Esophagus muscularis mucosa (tissue), 4 donors: ENCODE measurements at places on chromosomes 5 and 9. TPM values are rescaled to one million over a fixed set of nuclear protein-coding genes. Genes with fewer than 3 reads are reported as not detected.
A peak's percentile ranks its signal among the peaks of the same experiment; 100 is the strongest.

Gene PCDHGA9
- total RNA-seq, result 4.1 TPM

DNA sequence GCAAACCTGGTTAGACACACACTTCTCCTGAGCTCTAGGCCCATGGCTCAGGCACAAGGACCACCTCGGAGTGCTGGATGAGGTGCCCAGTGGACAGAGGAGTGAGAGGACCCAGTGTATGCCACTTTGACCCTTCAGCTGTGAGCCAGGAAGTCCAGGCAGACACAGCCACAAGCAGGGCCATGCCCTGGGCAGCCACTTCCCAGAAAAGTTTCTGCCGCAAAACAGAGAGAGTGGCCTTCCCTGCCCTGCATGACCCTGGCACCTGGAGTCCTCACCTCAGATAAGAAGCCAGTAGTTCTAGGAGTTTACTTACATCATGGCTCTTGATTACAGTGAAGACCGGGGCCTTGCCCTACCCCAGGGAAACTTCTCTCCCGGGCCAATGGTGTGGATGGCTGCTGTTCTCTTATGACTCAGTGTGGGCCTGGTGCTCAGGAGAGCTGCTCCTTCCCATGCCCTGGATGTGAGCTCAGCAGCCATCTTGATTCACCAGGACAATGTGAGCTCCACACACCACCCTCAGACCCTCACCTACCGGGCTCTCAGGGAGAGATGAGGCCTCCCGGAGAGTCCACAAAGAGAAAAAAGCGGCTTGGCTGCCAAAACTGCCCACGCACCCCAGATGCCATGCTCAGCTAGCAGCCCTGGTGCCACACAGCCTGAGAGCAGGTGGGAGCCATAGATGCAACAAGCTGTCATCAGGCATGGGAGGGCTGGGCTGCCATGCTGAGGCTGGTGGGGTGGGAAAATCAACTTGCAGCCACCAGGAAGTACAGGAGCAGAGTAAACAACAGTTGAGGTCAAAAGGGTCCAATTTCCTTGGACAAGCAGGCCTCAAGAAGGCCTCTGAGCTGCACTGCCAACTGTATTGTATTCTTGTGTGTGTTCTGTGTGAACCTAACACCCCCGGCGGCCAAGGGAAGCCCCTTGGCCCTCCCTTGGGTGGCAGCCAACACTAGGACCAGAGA lies 11.7 kb upstream of the IRF1 start:
- no peak overlapping the region for H3K4me3 ChIP-seq
- DNase-seq, result peak; percentile 79
- H3K27ac ChIP-seq, result peak overlapping the region; percentile 97
- no peaks in the 10 kb centered on the region for H3K36me3 ChIP-seq
- H3K4me1 ChIP-seq, result peaks cover 54% of the 10 kb centered on the region

Gene ABO
- total RNA-seq, result 1.5 TPM

DNA sequence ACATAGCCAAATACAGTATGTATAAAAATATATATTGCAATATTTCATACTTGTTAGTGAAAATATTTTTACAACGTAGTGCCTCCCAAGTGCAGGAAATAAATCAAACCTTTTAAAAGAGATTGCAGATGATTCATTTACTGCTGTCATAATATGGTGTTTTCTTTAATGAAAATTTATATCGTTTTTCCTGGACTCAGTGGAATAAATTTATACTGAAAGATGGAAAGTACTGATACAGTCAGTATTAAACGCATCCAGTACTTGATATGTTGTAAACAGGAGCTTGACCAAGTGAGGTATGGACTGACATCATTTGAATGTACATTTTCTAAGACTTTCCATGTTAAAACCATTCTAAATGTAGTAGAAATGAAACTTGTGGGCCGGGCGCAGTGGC lies 143.4 kb upstream of the ZNF608 start:
- H3K27me3 ChIP-seq, result no peaks in the 10 kb centered on the region
- H3K4me1 ChIP-seq, result peaks cover 16% of the 10 kb centered on the region
- H3K27ac ChIP-seq, result no peak overlapping the region

Gene BHMT
- total RNA-seq, result 0.83 TPM

Gene NR5A1
- total RNA-seq, result 0.17 TPM

- no peak for DNase-seq
- no peaks in the 10 kb centered on the region for H3K36me3 ChIP-seq
- no peaks in the 10 kb centered on the region for H3K27me3 ChIP-seq
- H3K27ac ChIP-seq, result no peak overlapping the region
Measured at GRCh38 chr5:124395926-124396325, 350.5 kb downstream of the ZNF608 start.

DNA sequence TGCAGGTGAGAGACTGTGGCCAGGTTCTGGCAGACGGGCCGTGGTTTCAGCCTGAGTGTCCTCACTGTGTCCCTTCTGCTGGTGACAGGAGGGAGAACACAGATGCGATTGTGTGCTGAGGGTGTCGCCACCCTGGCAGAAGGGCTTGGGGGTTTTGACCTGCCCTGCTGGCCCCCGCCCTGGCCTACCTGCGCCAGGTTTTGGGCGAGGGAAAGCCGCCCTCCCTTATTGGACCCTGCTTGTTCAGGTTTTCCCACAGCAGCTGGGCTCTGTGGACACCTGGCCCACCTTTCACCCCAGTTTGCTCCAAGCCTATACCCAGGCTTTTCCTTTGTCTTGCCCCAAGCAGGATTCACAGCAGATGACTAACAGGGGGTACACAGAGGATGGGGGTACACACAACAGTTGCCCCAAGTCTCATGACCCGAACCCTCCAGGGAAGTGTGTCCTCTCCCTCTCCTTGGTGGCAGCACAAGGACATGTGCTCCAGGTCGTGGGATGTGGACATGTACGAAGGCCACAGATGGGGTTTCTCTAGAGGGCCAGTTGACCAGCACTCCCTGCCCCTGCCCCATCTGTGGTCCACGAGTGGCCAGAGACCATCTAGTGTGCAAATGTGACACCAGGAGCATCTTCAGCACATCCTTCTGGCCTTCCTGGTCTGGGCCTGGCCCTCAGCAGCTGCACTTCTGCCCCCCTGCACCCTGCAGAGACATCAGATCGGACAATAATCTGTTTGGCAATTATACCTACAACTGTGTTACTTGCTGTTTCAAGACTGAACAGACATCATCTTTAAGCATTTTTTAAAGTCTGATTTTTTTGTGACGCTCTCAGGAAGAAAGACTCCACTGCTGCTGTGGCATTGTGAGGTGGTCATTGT lies 265.8 kb upstream of the IRX4 start:
- DNase-seq, result no peak
- H3K36me3 ChIP-seq, result no peaks in the 10 kb centered on the region
- H3K27me3 ChIP-seq, result no peaks in the 10 kb centered on the region
- H3K27ac ChIP-seq, result no peak overlapping the region
- no peaks in the 10 kb centered on the region for H3K4me1 ChIP-seq
- H3K4me3 ChIP-seq, result no peak overlapping the region

DNA sequence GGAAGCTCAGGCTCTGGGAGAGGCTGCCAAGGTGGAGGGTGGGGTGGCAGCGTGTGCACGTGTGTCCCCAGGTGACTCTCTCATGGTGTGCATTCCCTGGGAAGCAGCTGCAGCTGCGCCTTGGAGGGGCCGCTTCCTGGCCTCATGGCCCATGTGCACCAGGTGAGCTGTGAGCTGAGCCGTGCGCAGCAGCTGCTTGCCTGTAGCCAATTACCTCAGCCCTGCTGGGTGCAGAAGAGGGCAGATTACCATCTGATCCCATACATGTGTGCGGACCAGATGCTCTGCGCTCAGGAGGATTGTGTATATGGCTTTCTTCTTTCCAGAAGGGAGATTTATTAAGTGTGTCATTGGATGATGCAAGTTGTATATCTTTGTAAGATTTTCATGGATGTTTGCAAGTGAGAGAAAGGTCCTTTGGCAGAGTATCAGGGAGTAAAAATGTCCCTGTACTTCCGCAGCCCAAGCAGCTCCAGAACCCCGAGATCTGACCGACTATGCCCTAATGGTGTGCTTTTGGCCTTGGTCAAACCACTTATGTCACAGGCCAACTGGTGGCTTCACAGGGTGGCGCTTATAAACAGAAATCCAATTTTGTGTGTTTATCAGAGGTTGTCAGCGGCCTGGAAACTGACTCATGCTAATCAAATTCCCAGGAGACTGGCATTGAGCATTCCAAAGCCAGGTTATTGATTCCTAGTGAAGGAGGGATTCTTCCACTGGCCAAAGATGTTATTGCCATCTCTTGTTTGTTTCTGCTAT lies 229.3 kb downstream of the GOLPH3 start:
- H3K4me1 ChIP-seq, result no peaks in the 10 kb centered on the region
- H3K27ac ChIP-seq, result no peak overlapping the region
- no peak overlapping the region for H3K4me3 ChIP-seq
- H3K36me3 ChIP-seq, result no peaks in the 10 kb centered on the region
- no peaks in the 10 kb centered on the region for H3K27me3 ChIP-seq
- DNase-seq, result no peak

GRCh38 chr9:26034786-26035185 lies 356.5 kb upstream of the TUSC1 start:
- no peak overlapping the region for H3K27ac ChIP-seq
- DNase-seq, result no peak
- no peaks in the 10 kb centered on the region for H3K27me3 ChIP-seq
- H3K4me3 ChIP-seq, result no peak overlapping the region

DNA sequence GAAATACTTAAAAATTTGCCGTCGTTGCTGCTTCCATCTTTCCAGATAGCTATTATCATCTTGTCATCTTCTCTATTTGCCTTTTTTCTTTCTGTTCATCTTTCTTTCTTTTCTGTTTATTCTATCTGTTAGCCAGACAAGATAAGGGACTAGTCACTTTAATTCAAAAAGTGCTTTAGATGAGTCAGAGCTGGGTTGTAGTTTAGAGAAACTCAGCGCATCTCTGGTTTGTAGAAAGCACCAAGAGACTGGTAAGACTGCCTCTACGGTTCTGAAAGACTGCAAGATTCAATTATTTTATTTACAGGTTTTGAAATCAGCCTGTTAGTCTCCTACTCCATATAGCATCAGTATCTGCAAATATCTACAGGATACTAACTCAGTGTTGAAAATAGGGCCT lies 562.8 kb upstream of the RIOK2 start:
- no peak overlapping the region for H3K4me3 ChIP-seq
- DNase-seq, result no peak
- no peak overlapping the region for H3K27ac ChIP-seq
- no peaks in the 10 kb centered on the region for H3K36me3 ChIP-seq

Gene DMRT3
- total RNA-seq, result not detected

- no peaks in the 10 kb centered on the region for H3K4me1 ChIP-seq
- H3K4me3 ChIP-seq, result no peak overlapping the region
Measured at GRCh38 chr5:37133939-37134338, 115.2 kb downstream of the CPLANE1 start.

DNA sequence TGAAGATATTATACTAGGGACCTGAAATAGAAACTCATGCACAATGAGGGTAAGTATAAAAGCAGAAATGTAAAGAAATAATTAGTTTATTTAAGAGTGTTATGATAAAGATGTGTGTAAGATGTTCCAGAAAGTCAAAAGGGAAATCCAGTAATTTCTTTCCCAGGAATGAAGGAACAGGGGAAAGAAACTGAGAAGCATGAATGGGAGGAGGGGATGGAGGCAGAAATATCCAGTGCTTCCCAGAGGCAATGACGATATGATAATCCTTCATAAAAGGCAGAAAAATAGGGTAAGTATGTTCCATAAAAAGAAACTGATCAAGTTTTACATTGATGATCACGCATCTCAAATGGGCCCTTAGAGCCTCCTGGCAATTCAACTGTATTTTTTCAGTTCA lies 120.7 kb upstream of the LPAR1 start:
- H3K27ac ChIP-seq, result no peak overlapping the region
- no peaks in the 10 kb centered on the region for H3K27me3 ChIP-seq
- no peak for DNase-seq
- no peak overlapping the region for H3K4me3 ChIP-seq
- H3K36me3 ChIP-seq, result no peaks in the 10 kb centered on the region

Gene CDC20B
- not detected for total RNA-seq

Gene GPR151
- not detected for total RNA-seq

Gene TMEM215
- total RNA-seq, result 0.06 TPM

- H3K27me3 ChIP-seq, result no peaks in the 10 kb centered on the region
- no peak for DNase-seq
- H3K27ac ChIP-seq, result peak overlapping the region; percentile 88
- H3K4me3 ChIP-seq, result no peak overlapping the region
- H3K36me3 ChIP-seq, result no peaks in the 10 kb centered on the region
- H3K4me1 ChIP-seq, result peaks cover 27% of the 10 kb centered on the region
Measured at GRCh38 chr5:32222723-32223470, 48.8 kb upstream of the GOLPH3 start.

GRCh38 chr5:16539169-16539666 lies 73.6 kb upstream of the ZNF622 start:
- no peaks in the 10 kb centered on the region for H3K36me3 ChIP-seq
- DNase-seq, result peak; percentile 94
- peaks cover 47% of the 10 kb centered on the region for H3K4me1 ChIP-seq
- H3K27ac ChIP-seq, result peak overlapping the region; percentile 74

Gene IFNA21
- not detected for total RNA-seq

GRCh38 chr5:142726188-142726731 lies 40.4 kb upstream of the FGF1 start:
- no peaks in the 10 kb centered on the region for H3K36me3 ChIP-seq
- H3K4me1 ChIP-seq, result no peaks in the 10 kb centered on the region
- H3K27me3 ChIP-seq, result no peaks in the 10 kb centered on the region
- no peak for DNase-seq
- no peak overlapping the region for H3K4me3 ChIP-seq

GRCh38 chr5:26649000-26649399 lies 389.4 kb downstream of the CDH9 start:
- no peak for DNase-seq
- no peak overlapping the region for H3K4me3 ChIP-seq
- H3K27me3 ChIP-seq, result no peaks in the 10 kb centered on the region
- no peaks in the 10 kb centered on the region for H3K36me3 ChIP-seq
- no peaks in the 10 kb centered on the region for H3K4me1 ChIP-seq
- no peak overlapping the region for H3K27ac ChIP-seq

Gene HRH2
- total RNA-seq, result 1.9 TPM

Gene ACTBL2
- total RNA-seq, result not detected

DNA sequence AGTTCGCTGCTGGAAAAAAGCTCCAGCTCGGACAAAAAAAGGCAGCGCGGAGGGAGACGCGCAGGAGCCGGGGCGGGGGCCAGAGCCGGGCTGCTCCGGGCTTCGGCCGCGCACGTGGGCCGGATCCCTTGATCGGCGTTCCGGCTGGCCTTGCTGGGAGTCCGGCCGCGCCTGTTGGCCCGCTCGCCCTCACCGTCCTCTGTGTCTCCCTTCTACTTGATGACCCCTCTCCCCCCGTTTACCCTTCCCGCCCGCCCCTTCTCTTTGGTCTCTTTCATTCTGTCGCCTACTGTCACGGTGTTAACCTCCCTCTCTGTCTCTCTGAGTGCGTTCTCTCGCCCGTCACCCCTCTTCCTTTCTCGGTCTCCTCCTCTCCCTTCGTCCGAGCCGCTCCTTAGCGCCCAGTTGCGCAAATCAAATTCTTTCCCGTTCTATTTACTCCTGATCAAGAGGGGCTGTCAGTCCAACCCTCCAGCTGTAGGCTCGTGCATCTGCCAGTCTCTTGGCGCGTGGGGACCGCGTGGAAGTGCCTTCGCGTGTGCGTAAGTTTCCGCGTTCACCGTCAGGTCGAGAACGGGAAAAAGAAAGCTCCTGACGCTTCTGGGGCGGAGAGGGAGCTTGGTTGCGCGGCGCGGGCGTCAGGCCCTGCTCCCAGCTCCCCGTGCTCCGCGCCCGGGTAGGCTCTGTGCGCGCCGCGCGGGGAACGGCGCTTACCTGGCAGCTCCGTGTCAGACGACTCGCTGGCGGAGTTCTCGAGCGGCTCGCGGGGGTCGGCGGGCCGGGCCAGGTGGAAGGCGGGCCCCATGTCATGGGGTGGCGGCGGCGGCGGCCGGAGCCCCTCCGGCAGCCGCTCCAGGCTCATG lies 798 bp downstream of the PITX1 start:
- DNase-seq, result no peak
- H3K27me3 ChIP-seq, result peaks cover 33% of the 10 kb centered on the region
- H3K4me3 ChIP-seq, result peak overlapping the region; percentile 59
- H3K27ac ChIP-seq, result peak overlapping the region; percentile 83
- no peaks in the 10 kb centered on the region for H3K36me3 ChIP-seq
- H3K4me1 ChIP-seq, result peaks cover 63% of the 10 kb centered on the region

GRCh38 chr9:91681461-91682305 lies 258.1 kb upstream of the NFIL3 start:
- H3K4me3 ChIP-seq, result peak overlapping the region; percentile 3
- H3K4me1 ChIP-seq, result peaks cover 8% of the 10 kb centered on the region
- H3K27ac ChIP-seq, result no peak overlapping the region
